GM12878 (cell line): ENCODE measurements at places on chromosomes 13 and 19. TPM values are rescaled to one million over a fixed set of nuclear protein-coding genes. Genes with fewer than 3 reads are reported as not detected.

Gene GADD45B
- polyA plus RNA-seq = 106 and 107 TPM in 2 replicates

Gene DHDH
- polyA plus RNA-seq = 0.40 TPM in 1 of 2 replicates, not detected in the other

DNA sequence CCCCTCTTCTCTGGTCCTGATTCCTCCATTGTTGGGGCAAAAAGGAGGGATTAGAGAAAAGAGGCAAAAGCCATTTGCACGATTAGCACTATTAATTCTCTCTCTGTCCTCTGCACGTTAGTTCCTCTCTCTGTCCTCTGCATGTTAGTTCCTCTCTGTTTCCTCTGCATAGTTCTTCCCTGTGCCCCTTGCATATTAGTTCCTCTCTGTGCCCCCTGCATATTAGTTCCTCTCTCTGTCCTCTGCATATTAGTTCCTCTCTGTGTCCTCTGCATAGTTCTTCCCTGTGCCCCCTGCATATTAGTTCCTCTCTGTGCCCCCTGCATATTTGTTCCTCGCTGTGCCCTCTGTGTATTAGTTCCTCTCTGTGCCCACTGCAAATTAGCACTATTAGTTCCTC is 847.2 kb upstream of the GPC6 start:
- H3K27ac ChIP-seq = no peak overlapping the region
- H3K4me3 ChIP-seq = no peak overlapping the region
- DNase-seq = no peak
- no peaks in the 10 kb centered on the region for H3K4me1 ChIP-seq
- H3K36me3 ChIP-seq = no peaks in the 10 kb centered on the region

DNA sequence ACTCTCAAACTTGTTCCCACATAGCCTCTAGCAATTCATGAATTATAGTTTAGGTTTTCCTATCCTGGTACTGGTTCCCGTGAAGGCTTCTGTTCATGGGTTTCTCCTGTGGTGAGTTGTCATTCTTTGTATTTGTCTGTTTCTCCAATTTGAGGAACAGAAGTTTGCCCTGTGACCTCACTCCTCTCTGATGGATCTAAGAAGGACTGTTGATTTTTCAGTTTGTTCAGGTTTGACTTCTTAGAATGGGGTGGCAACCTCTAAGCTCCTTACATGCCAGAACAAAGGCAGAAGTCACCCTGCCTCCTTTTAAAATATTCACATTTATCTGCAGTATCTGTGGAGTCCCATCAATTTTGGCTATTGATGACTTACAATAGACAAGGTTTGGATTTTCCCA is 354.0 kb downstream of the SPRY2 start:
- DNase-seq = no peak
- no peak overlapping the region for H3K27ac ChIP-seq
- H3K4me1 ChIP-seq = no peaks in the 10 kb centered on the region
- no peaks in the 10 kb centered on the region for H3K27me3 ChIP-seq
- no peak overlapping the region for H3K4me3 ChIP-seq

Gene GARIN5A
- polyA plus RNA-seq = 0.25 and 0.47 TPM in 2 replicates
